HS-5 (cell line): ENCODE measurements at places on chromosomes 4 and X.
A peak's percentile ranks its signal among the peaks of the same experiment; 100 is the strongest.

- no peak for DNase-seq
Measured at GRCh38 chr4:985123-985830, 1.6 kb upstream of the IDUA start.

GRCh38 chr4:173237152-173237551 lies 68.5 kb downstream of the GALNT7 start:
- DNase-seq, result no peak

- peak; percentile 74 for DNase-seq
Measured at GRCh38 chr4:26015133-26015651, 101.2 kb downstream of the SMIM20 start.

- no peak for DNase-seq
Measured at GRCh38 chr4:3291969-3292570, 751 bp upstream of the RGS12 start.

DNA sequence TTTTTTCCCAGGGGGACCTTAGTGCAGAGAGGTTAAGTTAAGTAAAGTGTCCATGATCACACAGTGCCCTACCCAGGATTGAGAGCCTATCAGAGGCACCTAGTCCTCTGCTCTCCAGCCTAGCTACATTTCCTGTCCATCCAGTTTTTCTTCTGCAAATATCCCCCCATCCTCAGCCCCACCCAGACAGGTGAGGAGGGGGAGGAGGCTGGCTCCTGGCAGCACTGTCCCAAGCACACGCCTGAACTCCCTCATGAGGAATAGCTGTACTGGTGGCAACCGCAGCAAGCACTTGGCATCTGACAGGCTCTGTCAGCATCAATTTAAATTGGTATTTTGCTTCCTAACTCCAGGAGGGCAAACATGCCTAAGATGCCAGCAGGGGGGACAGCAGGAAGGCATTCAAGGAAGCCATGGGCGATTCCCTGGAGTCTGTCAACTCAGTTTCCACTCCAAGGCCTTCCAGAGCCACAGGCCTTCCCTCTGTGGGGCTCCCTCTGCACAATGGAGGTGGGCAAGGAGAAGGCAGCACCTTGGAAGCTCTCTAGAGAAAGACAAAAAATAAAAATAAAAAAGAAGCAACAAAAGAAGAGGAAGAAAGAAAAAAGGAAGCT lies 6.4 kb upstream of the FRMPD3 start:
- no peak for DNase-seq

GRCh38 chr4:46185766-46186165 lies 61.9 kb upstream of the GABRG1 start:
- DNase-seq, result no peak

GRCh38 chr4:55939421-55939820 lies 9.3 kb upstream of the CEP135 start:
- no peak for DNase-seq

DNA sequence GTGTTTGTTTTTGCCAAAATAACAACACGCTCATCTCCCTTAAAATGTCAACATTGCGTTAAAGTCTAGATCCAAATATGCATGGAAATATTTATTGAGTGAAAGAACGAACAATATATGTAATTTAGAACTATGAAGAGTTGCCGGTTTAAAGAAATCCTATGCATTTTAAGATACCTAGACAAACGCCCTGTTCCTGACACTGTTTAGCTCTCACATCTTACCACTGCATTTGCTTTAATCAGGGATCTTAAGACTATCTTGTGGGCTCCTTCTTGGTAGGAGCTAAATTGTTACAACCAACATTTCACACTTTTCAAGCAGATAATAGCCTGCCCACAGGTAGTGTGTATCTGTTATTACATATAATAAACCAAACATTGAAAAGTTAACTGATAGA lies 96.6 kb upstream of the RPS6KA3 start:
- no peak for DNase-seq

DNA sequence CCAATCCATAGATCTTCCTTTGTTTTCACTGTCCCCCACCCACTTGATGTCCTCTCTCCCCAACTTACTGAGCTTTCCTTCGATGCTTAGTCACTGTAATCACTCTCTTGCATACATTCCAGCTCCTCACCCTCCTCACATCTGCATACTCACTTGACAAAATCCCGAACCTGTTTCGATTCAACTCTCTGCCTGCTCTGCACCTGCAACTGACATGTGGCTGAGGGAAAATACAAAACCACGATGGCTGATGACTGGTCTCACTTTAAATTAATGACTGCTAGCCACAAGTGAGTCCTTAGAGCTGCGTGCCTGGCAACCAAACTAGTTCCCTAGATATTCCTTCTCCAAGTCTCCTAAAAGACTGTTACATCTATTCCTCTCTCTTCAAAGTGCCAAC lies 70.4 kb upstream of the FHL1 start:
- DNase-seq, result no peak

DNA sequence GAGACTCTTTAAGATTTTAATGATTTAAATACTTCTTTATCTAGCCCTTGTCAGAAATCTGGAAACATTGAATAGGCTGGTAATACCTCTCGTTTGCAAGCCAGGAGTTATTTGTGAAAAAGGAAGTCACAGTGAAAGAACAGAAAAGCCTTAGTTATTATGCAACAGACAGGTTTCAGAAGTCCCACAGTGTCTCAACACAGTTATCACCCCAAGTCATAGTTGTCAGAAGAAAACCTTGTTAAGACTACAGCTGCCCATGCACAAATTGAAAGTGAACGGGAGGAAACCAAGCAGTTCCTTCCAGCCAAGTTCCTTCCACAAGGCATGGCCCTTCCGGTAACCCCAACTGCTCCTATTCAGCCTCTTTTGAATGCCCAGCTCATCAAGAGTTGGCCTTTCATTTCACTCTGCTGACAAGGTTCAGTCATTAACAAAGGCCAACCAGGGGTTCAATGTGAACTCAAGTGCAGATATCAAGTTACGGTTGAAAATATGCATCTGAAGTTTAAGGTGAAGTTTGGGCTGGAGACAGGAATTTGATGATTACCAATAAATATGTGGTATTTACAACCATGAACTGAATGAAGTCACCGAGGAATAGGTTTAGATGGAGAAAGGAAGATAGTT lies 15.6 kb downstream of the ALPK1 start:
- no peak for DNase-seq
